Activated T-cell treated with anti-CD3 and anti-CD28 coated beads for 4 hours (primary cell): ENCODE measurements at places on chromosomes 5 and 9.

GRCh38 chr5:10077791-10078545 is 171.7 kb downstream of the ATPSCKMT start:
- no peak for DNase-seq

DNA sequence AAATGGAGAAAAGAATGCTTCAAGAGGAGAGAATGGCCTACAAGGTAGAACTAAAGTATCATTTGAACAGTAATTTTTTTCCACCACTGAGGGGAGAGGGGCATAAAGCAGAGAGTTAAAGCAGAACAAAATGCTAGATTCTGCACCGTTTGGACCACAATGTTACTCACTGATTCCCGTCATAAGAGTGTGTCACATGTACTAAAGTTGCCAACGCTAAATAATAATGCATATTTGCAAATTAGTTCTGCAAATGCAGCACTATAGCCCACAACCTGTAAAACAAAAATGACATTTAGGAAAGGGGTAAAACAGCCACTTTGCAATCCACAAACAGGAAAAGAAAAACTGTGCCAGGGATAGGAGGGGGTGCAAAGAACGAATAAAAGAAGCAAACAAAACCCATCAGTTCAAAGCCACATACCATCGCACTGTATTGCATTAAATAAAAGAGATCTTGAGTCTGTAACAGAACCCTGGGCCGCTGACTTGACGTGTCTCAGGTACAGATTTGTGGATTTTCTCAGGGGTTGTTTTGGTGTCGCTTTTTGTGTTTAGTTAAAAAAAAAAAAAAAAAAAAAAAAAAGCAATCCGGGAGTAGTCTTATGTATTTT is 7.7 kb upstream of the NFIB start:
- no peak for DNase-seq

GRCh38 chr9:137742698-137743097 is 123.9 kb downstream of the EHMT1 start:
- DNase-seq: no peak

GRCh38 chr5:132526290-132526973 is 16.9 kb downstream of the IL5 start:
- DNase-seq: peak; percentile 24

- DNase-seq: no peak
Measured at GRCh38 chr5:8641786-8642505, 773.0 kb downstream of the MTRR start.
